GM03348 (cell line): ENCODE measurements at places on chromosomes 11 and 22.

- no peak for DNase-seq
Measured at GRCh38 chr22:20946080-20946986, 20.7 kb upstream of the AIFM3 start.

DNA sequence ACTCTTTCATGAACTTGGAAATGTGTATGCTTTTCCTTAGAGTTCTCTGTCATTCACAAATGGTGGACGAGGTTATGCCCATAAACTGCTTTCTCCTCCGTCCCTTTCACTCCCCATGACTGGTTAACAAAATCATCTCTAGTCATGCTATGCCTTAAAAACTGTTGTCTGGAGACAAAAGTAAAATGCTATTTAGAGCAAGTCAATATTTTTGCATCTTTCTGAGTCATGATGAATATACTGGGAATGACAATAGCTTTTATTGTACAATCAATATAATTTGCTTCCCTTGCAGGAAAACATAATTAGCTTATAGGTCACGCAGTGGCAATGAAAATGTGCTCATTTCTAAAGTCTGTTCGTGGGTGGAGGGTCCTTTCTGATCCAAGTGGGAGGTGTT lies 216.7 kb upstream of the SORL1-AS1 start:
- no peak for DNase-seq

DNA sequence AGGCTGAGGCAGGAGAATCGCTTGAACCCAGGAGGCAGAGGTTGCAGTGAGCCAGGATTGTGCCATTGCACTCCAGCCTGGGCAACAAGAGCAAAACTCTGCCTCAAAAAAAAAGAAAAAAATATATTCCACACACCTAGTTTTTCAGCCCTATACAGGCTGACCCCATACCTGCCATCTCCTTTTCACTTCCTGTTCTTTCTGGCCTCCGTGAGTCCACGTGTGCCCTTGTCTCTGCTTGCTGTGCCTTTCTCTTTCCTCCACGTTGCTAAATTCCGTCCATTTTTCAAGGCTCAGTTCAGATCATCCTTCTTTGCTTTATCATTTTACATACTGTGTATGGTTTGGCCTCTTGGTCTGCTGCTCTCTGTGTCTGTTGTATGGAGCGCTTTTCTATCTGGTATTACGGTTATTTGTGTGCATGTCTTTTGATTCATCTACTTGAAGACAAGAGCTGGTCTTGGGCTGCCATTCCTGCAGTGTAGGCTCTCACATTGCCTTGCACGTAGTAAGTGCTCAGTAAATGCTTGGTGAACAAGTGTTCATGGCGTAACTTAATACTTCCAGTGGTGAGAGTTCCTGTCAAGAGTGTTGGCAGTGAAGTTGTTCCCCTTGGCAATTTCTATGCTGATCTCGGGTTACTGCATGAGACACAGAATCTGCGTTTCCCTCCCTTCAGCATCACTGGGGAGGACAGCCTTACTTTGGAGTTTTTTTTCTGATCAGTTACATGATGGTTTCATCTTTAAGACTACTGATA lies 57.5 kb downstream of the PTPRJ start:
- no peak for DNase-seq

- DNase-seq = peak; percentile 48
Measured at GRCh38 chr22:49961005-49961600, 531 bp downstream of the PIM3 start.

DNA sequence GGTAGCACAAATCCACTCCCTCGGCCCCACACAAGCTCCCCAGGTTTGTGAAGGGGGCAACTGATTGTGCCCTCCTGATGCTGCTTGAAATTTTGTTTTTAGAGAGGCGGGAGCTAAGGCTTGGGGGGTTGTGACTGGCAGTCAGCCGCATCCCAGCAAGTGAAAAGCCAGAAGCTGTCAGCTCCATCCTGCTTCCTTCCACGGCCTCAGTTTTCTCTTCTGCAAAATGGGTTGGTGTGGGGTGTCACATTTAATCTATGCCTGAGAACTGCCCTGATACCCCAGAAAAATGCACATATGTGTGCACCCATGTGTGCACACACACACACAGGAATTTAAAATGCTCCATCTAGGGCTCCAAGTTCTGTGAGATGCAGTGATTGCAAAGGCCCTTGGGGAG lies 358.6 kb downstream of the TENM4 start:
- no peak for DNase-seq

GRCh38 chr11:63866211-63866610 lies 27.3 kb downstream of the MARK2 start:
- DNase-seq = peak; percentile 42

GRCh38 chr11:22703591-22703990 lies 37.2 kb downstream of the GAS2 start:
- DNase-seq = no peak

DNA sequence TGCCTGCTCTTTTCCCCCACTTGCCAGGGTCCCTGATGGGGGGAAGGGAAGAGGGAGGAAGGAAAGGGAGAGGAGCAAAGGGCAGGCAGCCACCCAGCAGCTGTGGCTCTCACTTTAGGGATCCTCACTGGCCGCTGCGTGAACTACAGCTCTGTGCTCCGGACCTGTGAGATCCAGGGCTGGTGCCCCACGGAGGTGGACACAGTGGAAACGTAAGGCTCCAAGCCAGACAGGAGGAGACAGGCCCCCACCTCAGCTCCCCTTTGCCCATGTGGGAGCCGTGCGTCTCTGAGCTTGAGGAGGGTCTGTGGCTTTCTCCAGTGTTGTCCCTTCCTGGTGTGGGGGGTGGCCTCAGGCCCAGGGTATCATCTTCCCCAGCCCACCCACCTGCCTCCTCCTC lies 9.9 kb downstream of the P2RX3 start:
- DNase-seq = no peak

DNA sequence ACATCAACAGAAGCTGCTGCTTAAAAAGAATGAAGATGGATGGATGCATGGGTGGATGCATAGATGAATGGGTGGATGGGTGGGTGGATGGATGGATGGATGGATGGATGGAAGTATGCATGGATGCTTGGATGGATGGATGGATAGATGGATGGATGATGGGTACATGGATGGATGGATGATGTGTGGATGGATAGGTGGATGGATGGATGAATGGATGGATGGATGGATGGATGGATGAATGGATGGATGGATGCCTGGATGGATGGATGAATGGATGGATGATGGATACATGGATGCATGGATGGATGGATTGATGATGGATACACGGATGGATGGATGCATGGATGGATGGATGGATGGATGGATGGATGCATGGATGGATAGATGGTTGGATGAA lies 110.8 kb downstream of the LDLRAD3 start:
- no peak for DNase-seq

GRCh38 chr11:69841859-69842698 lies 22.9 kb upstream of the FGF3 start:
- DNase-seq = no peak

- no peak for DNase-seq
Measured at GRCh38 chr11:1706634-1707400, 9.8 kb downstream of the KRTAP5-6 start.

GRCh38 chr11:86916330-86916729 lies 38.9 kb downstream of the FZD4 start:
- DNase-seq = peak; percentile 76

GRCh38 chr22:19097518-19097917 lies 24.7 kb downstream of the DGCR2 start:
- DNase-seq = no peak

- no peak for DNase-seq
Measured at GRCh38 chr11:60809691-60810090, 24.6 kb downstream of the MS4A10 start.

- DNase-seq = no peak
Measured at GRCh38 chr11:46906609-46907041, 11.7 kb downstream of the LRP4 start.

DNA sequence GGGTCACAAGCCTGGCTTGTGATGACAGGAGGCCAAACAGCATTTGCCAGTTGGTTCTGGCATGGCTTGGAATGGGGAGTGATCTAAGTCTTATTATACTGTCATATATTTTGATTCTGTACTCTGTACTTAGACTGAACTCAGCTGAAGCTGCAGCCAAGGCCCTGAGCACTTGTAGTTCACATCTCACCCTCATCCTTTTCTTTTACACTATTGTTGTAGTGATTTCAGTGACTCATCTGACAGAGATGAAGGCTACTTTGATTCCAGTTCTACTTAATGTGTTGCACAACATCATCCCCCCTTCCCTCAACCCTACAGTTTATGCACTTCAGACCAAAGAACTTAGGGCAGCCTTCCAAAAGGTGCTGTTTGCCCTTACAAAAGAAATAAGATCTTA lies 843 bp downstream of the OR56B1 start:
- DNase-seq = peak; percentile 8

GRCh38 chr11:66077927-66078326 lies 7.9 kb downstream of the PACS1 start:
- no peak for DNase-seq

DNA sequence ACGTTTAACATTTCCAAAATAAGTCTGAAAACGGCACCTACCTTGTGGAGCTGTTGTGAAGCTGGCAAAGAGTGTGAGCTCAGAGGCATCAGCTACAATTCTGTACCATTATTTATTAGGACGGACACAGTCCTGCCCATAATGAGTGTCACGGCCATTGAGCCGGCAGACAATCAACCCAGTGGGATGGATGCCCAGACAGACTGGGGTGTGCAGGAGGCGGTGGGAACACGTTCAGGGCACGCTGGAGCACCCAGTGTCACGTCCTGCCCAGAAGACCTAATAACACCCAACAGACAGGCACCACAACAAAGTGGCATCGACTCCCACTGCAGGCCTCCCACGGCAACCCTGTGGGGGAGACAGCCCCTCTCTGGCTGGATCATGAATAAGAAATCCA lies 34.5 kb downstream of the TPST2 start:
- DNase-seq = no peak

DNA sequence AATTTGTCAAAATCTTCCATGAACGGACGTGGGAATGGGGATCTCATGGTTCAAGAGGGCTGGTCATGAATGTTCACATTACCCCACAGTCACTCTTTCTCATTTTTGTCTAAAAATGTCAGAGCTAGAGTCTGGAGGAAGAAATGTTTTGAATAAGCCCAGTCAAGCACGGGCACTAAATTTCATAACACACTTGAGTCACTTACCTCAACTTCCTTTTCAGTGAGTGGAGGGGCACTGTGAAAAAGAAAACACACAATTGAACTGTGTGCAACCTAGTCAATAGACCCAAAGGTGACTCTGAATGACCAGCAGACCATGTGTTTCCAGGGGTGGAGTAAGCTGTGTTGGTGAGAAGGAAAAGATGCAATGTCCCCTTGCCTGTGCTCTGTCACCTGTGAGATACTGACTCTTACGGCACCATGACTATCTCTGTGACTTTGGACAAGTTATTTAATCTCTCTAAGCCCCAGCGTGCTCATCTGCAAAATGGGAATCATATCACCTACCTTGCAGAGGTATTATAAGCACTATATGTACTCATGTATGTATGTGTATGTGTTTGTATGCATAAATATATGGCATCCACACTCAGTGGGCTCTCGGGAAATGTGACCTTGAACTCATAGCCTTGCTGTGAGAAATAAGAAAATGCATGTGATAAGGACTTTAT lies 38.2 kb upstream of the LYVE1 start:
- peak; percentile 52 for DNase-seq

DNA sequence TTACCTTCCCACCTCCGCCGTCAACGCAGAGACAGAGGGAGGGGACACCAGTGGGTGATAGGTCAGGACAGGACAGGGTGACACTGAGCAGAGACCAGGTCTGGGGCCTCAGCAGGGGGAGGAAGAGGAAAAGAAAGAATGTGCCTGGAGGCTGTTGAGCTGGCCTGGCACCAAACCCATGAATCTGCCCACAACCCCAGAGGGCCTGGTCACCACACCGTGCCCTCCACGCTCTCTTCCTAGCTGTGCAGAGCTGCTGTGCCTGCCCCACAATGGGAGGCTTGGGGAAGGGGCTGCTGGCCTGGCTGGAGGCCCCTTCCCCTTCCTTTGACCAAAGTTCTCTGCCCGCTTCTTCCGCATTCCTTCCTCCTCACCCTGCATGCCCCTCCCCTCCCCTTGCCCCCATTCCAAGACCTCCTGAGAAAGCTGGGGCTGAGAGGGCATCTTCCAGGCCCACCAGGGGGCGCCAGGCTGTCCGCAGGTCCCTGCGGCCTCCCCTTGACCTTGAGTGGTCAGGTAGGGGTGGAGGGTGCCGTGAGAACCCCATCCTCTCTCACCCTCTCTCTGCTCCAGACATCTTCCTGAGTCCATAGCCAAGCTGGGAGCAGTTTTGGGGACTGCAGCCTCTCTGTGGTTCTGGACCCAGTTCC lies 11.0 kb upstream of the CACNA1I start:
- DNase-seq = peak; percentile 38

GRCh38 chr22:48784701-48785503 lies 1042.8 kb downstream of the BRD1 start:
- no peak for DNase-seq

- DNase-seq = no peak
Measured at GRCh38 chr22:46779023-46779422, 16.6 kb downstream of the TBC1D22A start.

DNA sequence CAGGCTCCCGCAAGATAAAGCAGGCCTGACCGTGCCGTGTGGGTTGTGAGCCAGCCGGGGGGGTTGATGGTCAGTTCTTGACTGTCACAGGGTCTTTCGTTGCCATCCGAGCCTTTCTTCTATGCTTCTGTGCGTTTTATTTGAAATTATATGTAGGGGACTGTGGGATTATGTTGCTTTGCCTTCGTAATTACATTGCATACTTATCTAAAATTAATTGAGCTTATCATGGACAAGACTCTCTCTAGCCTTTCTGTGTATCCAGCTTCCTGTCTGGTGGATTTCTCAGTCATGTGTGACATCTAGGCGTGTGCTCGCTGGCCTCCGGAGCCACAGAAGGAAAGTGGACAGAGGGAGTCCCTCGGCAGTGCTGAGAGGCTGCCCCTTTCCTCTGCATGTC lies 93.2 kb downstream of the TBC1D22A start:
- DNase-seq = no peak

GRCh38 chr11:77081976-77082836 lies 15.4 kb downstream of the CAPN5 start:
- no peak for DNase-seq

DNA sequence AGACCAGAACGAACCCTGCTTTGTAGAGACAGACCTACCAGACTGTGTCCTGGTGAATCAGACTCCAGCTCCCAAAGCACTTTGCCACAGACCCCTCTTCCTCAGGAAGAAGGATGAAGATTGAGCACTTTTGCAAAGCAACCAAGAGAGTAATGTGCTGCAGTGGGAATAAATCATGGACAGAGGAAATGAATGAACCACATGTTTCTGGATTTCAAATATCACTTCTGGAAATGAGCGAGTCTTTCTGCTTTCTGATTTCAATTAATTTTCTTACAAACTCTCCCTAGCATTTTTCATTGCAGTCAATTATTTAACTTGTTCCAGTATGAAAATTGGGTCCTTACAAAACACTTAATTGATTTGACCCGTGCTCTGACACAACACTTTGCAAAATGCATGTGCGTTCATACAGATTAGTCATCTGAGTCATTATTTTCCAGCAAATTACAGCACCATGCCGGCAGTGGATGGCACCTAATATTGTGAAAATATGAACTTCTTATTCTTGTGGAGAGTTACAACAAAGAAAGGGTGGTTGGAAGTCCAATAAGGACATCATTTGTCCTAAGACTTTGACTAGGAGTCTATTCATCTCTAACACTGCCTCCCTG lies 315.9 kb upstream of the CCDC90B start:
- DNase-seq = no peak

- DNase-seq = no peak
Measured at GRCh38 chr11:8263109-8263768, 439 bp downstream of the LMO1 start.
